ENCODE measurements at places on chromosomes 12 and 14.

DNA sequence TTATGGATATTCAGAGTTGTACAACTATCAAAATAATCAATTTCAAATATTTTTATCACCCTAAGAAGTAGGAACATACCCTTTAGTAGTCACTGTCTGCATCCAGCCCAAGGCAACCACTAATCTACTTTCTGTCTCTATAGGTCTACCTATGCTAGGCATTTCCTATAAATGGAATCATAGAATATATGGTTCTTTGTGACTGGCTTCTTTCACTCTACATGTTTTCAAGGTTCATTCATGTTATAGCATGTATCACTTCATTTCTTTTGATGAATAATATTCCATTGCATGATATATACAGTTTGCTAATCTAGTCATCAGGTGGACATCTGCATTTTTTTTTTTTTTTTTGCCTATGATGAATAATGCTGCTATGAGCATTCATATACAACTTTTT, 112.4 kb downstream of the PPP1R12A start:
- DNase-seq = no peak

GRCh38 chr12:66584673-66585072, 94.2 kb downstream of the GRIP1 start:
- DNase-seq = no peak

DNA sequence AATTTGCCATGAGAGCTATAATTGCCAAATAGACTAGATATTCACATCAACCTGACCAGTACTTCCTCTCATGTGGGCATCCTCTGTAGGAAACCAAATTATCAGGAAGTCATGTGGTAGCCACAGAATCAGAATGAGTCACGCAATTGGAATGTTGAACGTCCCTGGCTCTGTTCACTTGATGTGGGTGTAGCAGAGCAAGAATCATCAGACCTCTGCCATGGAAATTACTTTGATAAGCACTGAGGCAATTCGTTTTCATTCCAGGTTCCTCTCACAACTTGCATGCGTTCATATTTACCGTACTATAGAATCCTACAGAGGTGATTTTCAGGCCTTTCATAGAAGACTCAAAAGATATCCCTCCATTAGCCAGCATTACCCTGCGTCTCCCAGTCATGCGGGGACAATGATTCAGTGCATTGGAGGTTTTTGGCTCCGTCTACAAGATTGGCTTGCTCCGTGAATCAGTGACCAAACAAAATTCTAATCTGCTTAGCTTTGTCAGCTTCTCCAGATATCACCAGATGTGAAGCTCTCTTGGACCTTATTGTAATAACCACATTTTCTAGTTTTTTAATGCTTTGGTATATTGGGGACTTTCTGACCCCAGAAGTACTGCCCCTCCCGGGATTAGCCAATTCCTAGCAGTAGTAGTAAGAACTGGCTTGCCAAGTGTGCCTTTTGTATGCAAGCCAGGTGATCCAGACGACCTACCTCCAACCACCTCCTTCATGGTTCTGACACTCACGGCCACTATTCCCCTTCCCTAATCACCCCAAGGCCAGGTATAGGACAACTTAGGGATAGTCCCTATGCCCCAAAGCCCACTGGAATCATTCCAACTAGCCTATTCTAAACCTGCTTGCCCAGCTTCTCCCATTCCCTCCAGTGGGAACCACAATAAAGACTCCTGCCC, 133.4 kb downstream of the KICS2 start:
- DNase-seq = peak; percentile 10

- DNase-seq = no peak
These were observed 254.9 kb downstream of the BTG1 start for GRCh38 chr12:91890742-91891141.

DNA sequence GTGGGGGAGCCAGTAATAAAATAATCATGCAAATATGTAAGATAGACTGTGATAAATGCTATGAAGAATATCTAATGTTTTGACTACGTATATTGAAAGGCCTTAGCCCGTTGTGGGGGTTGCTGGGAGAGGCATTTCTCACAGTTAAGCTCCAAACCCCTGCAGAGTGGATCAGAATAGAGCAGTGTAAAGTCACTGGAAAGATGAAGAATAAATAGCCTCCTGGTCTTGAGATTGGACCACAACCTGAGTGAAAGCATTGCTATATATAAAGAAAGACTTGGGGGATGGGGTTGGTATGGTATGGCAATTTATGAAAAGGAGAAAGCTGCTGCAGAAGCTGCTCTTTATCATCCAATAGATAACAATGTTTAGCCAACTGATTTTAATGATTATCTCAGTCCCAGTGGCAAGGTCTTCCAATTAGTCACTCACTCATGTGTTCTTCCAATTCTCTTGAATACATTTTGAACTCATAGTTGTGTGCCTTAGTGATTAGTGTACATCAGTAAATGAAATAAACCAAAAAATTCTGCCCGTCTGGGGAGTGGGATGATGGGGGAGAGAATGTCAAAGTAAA, 10.2 kb downstream of the PLEKHA5 start:
- no peak for DNase-seq

- DNase-seq = no peak
These were observed 106.2 kb downstream of the NT5DC3 start for GRCh38 chr12:103734863-103735262.

- DNase-seq = no peak
These were observed 163.1 kb downstream of the SLC15A4 start for GRCh38 chr12:128660532-128661225.

GRCh38 chr12:121804417-121805111, 755 bp downstream of the SETD1B start:
- DNase-seq = no peak

DNA sequence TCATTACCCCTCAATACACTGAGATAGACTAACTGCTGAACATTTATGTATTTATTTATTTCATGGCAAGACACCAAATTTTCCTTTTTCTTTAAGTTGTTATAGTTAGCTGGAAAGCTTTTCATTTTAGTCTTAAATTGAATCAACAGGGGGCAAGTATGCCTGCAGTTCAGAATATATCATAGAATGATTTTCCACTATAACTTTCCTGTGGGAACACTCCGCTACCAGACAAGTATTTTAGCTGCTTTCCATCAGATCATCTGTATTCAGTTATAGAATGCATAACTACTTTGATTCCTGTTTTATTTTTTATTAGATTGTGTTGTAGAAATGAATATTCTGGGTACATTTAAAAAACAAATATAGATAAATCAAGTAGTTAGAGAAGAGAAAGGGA, 102.0 kb downstream of the SLC6A15 start:
- DNase-seq = no peak
